Regular cardiac myocyte (primary cell): ENCODE measurements at places on chromosomes 6 and 20. TPM values are rescaled to one million over a fixed set of nuclear protein-coding genes. Genes with fewer than 3 reads are reported as not detected.

TSHZ2 gene
- 0.19 and 1.4 TPM in 2 replicates for total RNA-seq

SMLR1 gene
- 0.19 TPM in 1 of 2 replicates, not detected in the other for total RNA-seq

GTSF1L gene
- not detected in 2 replicates for total RNA-seq

TFAP2D gene
- not detected in 2 replicates for total RNA-seq

MEI4 gene
- total RNA-seq: not detected in 2 replicates

NFATC2 gene
- total RNA-seq: under 0.01 and 0.19 TPM in 2 replicates

AHCY gene
- 84.3 and 129 TPM in 2 replicates for total RNA-seq

APOM gene
- total RNA-seq: 0.28 and 1.2 TPM in 2 replicates

IL17F gene
- total RNA-seq: not detected in 2 replicates

SYTL3 gene
- 3.6 and 6.8 TPM in 2 replicates for total RNA-seq

LY86 gene
- not detected in 2 replicates for total RNA-seq
